Hindlimb muscle (tissue), 1 donor: ENCODE measurements at places on chromosomes 2 and 18. TPM values are rescaled to one million over a fixed set of nuclear protein-coding genes. Genes with fewer than 3 reads are reported as not detected.

- DNase-seq = peak; percentile 42
Observed at GRCh38 chr2:197079832-197080555, 153.5 kb upstream of the PGAP1 start.

DNA sequence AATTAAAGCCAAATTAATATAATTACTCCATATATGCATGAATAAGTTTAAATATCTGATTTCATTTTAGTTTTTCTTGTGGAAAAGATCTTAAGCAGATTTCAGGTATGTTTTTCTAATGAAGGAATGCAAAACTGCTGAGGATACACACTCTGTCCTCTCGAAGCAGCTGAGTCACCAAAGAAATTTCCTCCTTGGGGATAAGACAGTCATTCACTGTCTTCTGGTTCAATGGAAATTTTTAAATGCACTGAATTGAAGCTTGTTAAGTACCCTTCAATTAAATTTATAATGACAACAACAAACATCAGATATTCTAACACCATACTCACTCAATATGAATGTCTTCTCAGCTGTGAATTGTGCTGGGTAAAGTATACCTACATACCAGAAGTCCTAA lies 101.5 kb upstream of the DNER start:
- DNase-seq = no peak

DNA sequence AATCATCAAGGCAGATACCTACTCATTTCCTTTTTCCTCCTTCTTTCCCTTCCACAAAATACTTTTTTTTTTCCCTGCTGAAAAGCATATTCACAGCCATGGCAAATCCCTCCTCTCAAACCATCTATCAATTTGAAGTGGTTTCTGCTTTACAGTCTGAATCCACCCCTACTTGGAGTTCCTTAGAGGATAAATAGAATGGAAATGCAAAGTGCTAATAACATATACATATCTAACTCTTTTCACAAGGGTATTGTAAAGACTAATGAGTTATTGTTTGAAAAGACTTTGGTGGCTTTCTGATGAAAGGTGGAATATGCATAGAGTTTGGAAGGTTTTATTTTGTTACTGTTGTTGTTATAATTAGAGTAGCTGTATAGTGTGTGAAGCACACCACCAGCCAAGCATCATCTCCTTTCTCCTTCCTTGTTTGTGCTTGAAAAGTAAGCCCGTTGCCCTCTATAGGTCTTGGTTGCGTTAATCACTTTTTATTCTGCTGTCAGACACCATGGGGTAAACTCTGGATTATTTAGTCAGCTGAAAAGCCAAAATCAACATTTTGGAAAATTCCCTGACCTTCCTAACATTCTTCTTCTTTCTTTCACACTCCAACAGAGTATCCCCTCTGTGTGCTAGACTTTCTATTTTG lies 2126.9 kb upstream of the CELF4 start:
- no peak for DNase-seq

TTC32 gene
- polyA plus RNA-seq = 15.1 TPM

RBMS1 gene
- polyA plus RNA-seq = 61.3 TPM

- DNase-seq = no peak
Observed at GRCh38 chr2:209613649-209614305, 157.9 kb upstream of the UNC80 start.

DNA sequence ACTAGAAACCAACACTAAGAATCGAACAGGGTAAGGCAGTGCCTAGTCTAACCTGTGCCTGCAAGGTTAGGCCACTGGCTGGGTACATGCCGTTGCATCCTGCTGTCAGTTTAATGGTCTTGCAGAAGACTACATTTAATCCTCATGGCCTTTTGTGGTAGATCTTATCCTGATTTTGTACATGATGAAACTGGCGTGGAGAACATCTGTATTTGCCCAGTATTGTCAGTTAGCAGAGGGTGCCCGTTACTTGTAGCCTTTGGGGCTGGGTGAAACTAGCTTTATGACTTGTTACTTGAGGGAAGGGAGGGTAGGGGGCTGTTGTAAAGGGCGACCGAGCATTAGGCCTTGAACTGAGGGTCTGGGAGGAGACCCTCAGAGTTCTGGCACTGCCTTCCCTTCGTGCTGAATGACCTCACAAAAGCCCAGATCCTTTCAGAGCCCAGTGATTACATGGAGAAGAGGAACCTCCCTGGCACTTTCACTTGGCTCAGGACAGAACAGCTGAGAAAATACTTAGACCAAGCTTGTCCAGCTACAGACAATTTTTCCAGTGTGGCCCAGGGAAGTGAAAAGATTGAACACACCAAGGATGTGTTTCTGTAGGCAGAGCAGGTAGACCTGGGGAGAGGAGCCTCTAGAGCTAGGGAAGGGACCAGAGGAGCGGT lies 19.5 kb downstream of the SLC20A1 start:
- DNase-seq = no peak

CCDC74A gene
- polyA plus RNA-seq = 2.0 TPM

DNA sequence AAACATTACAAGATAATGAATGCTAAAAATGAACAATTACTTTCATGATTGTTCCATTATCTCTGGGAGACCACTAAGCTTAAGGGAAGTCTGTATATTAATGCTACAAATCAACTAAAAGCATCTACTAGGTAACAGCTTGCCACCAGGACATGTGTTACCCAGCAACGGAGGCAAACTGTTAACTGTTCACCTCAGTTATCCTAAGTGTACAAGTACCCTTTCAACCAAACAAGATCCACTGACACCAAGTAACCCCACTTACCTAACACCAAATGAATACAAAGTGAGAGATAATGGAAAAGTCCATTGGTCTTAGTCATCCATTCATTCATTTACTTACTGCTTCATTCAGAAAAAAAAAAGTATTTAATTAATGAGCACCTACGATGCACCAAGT lies 54.7 kb upstream of the KIDINS220 start:
- DNase-seq = no peak

DNA sequence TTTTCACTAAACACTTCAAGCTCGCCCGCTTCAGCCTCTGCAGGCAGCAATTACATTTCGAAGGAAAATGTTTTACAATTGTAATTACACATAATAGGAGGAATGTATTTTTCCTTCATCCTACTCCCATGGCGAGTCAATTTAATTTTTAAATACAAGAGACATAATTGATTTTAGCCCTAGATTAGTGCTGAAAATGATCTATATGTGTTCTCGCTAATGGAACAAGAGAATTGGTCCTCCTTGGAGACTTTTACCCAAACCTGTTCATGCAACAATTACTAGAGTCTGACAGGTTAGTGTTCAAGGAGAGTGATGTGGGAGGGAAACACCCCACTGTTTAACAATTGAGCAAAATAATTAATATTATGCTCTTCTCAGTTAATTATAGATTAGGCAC lies 509.4 kb upstream of the SETBP1 start:
- no peak for DNase-seq

- DNase-seq = no peak
Observed at GRCh38 chr2:50831676-50832075, 200.3 kb downstream of the NRXN1 start.

PSMD14 gene
- polyA plus RNA-seq = 35.7 TPM

COBLL1 gene
- 7.3 TPM for polyA plus RNA-seq

DNA sequence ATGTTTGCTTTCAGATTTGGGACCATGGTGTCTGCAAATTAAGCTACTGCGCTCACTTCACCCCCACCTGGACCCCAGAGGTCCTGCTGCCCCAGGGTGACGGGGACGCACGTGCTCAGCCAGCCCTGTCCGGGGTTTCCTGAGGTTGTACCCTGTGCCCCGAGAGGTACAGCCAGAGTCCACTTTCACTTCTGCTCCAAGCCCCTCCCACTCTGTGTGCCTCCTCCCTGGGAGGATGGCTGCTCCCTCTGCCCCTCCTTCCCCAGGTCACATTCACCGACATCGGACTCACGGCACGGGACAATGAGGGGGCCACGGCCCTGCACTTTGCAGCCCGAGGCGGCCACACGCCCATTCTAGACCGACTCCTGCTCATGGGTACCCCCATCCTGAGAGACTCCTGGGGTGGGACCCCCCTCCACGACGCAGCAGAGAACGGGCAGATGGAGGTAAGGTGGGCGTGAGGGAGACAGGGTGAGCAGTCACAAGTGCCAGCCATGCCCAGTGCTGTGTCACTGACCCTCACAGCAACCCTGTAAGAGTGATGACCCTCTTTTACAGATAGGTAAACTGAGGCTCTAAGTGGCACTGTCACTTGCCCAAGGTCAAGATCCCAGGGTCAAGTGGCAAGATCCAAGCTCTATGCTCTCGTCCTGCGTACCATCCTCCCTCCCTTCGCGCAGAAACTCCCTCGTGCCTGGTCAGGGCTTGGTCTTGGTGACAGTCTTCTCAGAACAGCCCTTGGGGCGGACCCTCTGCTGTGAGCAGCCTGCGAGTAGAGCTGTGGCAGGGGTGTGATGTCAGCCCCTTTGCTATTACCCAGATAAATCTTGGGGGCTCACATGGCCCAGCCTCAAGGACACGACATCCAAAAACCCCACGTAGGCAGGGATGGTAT lies 7.6 kb downstream of the ESPNL start:
- no peak for DNase-seq

DNA sequence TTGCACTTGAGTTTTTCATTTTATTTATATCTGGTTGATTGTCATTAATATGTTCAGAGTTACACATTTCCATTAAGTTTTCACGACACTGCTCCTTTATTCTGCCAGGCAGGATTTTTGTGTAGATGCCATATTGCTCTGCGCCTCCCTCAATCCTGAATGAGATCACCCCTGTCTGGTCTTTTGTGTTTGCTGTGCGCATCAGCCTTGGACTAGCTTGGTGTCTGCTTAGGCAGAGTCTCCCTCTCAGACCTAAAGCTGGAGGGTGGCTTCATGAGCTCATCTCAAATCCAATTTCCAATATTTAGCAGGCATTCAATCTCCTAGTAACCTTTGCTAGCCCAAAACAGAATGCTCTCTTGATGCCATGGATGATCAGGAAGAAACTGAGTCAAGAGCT lies 137.4 kb downstream of the SMAD7 start:
- no peak for DNase-seq

DNA sequence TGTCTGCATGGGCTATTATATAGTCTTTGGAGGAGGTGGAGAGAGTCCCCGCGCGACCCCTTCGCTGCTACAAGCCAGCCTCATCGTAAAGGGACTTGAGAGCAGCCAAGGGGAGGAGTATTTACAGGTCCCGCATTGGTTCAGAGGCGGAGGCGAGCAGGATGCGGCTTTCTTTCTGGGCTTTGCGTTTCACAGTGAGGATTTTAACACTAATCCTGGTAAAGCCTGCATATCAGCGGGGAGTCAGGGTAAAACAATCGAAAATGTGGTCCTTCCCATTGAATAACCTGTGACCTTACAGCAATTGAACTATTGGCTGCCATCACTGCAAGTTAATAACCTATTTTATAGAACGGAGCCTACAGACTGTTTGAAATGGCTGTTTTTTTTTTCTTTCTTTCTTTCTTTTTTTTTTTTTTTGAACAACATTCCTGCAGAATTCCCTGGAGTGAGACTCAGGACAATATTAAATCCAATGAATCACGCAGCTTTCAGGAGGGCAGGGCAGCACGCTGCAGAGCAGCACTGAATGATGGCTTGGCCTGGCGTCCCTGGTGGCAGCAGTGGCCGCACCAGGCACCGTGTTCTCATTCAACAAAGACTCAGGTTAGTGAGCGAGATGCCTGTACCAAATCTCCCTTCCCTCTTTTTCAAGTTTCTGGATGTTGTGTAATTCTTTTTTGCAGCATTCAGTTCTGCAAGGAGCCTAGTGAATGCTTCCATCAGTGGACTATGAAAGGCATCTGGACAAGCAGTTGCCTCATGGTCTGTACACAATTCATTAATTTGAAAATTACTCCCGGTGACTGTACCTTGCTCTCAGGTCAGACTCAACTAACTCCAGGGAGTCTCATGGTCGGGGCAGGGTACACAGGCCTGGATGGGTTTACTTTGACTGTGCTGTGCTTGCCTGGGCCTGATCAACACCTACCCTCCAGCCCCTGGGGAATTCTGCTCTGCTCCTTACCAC lies 19.8 kb downstream of the SMIM21 start:
- peak; percentile 20 for DNase-seq

NAT8 gene
- 0.54 TPM for polyA plus RNA-seq

SLC4A5 gene
- polyA plus RNA-seq = 2.9 TPM

- DNase-seq = no peak
Observed at GRCh38 chr2:55038428-55038827, 11.8 kb downstream of the RTN4 start.

DNA sequence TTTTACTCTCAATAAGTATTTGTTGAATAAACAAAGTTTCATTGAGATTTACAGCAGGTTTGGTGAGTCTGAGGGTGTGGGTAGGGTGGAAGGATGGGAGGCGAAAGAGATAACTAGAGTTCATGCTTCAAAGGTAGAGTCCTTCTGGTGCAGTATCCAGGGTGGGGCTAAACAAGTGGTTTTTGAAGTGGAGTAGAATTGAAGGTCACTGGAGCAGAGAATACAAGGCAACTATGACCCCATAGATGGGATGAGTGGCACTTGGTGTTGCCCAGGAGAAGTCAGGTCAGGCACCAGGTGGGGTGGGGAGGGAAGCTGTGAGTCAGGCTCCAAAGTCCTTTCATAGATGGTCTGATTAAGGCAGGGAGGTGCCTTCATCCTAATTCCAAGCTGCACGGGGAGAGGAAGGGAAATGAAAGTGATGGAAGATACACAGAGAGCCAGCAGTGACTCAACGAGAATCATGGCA lies 6.6 kb upstream of the CAB39 start:
- no peak for DNase-seq

- DNase-seq = no peak
Observed at GRCh38 chr2:126041391-126042047, 614.4 kb upstream of the GYPC start.

CXCR1 gene
- polyA plus RNA-seq = not detected

DNA sequence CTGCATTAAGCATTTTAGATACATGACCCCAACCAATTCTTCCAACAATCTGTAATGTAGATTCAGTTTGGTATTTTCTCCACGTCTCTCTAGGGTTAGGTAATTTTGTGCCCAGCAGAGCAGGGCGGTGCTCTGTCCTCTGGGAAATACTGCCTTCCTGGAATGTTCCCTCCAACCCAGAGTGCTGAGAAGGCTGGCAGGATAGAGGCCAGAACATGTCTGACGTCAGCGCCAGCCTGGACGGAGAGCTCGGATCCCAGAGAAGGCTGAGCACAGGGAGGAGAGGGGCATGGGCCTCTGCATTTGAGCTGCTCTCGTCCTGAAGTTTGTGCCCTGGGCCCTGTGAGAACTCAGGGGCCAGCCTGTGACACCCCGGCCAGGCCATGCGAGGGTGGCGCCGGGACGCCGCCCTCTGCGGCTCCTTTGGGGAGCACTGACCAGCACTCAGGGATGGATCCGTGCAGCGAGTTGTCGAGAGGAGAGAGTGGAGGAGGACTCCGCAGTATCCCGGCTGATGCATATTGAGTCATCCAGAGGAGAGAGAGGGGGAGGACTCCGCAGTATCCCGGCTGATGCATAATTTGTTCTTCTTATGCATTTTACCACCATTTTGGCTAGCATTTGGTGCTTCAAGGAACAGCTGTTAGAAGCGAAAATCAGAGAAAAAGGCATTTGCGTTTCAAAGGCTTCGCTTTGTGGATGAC lies 80.0 kb upstream of the PXDN start:
- DNase-seq = no peak

- DNase-seq = no peak
Observed at GRCh38 chr2:18167871-18168270, 289.4 kb downstream of the KCNS3 start.

NTSR2 gene
- not detected for polyA plus RNA-seq

- no peak for DNase-seq
Observed at GRCh38 chr2:133596701-133597393, 28.6 kb upstream of the NCKAP5 start.

- DNase-seq = no peak
Observed at GRCh38 chr2:54053830-54054229, 61.6 kb upstream of the ACYP2 start.

FASTKD2 gene
- 22.3 TPM for polyA plus RNA-seq

CNDP1 gene
- 0.31 TPM for polyA plus RNA-seq

GRCh38 chr18:26074246-26074645 lies 16.2 kb downstream of the SS18 start:
- DNase-seq = no peak

OSBPL6 gene
- 4.6 TPM for polyA plus RNA-seq
